T-helper 1 cell (primary cell): ENCODE measurements at places on chromosomes 13 and 19.

DNA sequence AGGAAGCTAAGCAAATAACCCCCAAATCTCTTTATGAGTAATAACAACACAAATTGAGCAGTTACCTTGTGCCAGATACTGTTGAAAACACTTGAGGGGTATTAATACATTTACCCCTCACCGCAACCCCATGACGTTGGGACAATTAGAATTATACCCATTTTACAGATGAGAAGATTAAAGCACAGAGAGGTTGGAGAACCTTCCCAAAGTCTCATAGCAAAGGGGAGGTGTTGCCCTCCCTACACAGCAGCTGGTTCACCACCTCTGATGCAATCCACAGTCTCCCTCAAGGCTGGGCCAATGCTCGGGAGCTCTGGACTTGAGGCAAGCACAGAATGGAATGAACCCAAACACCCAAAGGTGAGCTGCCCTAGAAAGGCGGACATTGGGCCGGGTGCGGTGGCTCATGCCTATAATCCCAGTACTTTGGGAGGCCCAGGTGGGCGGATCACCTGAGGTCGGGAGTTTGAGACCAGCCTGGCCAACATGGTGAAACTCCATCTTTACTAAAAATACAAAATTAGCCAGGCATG is 3.9 kb upstream of the CCNE1 start:
- no peak for DNase-seq

DNA sequence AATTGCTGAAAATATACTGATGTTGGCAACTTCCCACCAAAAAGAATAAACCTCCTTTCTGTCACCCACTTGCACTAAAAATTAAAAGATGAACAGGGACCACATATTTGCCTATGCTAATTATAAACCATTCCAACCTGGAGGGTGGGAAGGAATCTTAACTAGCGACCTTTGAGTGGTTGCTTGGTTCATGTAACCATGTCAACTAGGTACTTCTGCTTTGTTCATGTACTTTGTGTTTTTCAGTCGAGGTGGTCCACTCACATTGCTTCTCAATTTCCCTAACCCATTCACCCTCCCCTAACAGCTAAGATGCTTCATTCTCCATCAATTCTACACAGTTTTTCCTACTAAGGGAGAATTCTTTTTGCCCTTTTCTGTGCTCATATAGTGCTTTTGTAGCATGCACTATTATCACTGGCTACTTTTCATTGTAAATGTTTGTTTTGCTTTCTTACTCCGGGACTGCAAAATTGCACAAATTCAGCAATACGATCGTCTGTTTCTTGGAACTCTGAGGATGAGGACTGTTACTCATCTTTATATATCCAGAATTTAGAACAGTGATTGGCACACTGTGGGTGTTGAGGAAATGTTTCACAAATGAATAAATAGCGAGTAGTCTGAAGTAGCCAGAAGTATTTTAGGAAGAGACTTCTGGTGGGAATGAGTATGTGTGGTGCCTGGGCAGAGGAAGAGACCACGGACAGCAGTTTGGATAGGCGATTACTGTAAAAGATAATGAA is 187.5 kb downstream of the GPC6 start:
- no peak for DNase-seq

- no peak for DNase-seq
These were observed 10.0 kb downstream of the ATP7B start for GRCh38 chr13:52001120-52001731.

- no peak for DNase-seq
These were observed 3.0 kb downstream of the DHX34 start for GRCh38 chr19:47352095-47352494.

DNA sequence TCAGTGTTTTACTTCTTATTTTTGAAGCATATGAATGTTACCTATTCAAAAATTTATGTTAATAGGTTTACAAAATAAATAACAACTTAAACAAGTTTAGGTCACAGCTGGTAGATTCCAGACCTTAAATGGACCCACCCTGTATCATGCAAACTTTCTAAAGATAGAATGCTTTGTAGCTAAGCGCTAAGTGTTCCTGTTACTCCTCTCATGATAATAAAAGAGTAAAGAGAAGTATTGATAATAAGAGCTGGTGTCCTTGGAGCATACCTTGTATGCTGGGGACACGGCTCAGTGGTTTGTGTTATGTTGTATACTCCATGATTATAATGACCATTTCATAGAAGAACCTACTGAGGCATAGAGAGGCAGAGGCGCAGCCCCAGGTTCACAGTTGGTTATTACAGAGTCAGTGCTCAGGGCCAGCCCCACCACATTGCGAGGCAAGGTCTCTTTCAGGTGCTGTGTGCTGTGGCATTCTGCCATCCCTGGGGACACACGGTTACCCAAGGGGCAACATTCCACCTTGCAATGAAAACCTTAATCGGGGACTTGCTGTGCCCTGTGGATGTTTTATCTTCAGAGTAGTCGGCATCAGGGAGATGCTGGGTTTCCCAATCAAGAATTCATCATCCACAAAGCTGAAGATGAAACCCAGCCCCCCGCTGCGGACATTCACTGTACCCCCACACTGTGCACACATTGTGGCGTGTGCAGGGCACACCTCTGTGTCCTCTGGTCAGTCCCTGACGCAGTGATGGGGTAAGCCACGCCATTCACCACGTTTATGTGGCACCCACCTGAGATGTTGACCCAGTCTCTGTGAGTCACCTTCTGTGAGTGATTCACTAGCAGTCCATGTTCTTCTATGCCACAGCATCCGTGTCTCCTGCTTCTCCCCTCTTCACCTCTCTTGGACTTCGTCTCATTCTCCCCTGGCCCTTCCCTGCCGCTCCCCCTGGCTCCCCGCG is 186.7 kb downstream of the COL4A1 start:
- no peak for DNase-seq

DNA sequence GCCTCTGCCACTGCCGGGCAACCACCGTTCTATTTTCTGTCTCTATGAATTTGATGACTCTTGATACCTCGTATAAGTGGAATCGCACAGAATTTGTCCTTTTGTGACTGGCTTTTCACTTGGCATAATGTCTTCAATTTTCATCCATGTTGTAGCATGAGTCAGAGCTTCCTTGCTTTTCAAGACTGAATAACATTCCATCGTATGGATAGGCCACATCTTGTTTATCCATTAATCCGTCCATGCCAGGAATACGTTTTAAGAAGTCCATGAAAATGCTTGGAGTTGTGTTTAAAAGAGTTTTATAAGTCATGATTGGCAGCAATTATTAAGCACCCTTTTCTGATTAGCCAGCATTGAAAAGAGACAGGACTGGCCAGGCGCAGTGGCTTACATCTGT is 53.6 kb upstream of the CLDN10 start:
- no peak for DNase-seq

DNA sequence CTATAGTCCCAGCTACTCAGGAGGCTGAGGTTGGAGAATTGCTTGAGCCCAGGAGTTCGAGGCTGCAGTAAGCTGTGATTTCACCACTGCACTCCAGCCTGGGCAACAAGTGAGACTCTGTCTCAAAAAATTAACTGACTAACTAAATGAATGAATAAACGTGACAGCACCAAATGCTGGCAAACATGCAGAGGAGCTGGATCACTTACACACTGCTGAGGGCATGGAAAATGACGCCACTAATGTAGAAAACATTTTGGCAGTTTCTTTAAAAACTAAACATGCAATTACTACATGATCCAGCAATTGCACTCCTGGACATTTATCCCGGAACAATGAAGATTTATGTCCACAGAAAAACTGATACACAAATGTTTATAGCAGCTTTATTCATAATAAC is 31.3 kb upstream of the GTF3A start:
- DNase-seq: no peak

- no peak for DNase-seq
These were observed 133.0 kb downstream of the SIPA1L3 start for GRCh38 chr19:38039966-38040365.

- no peak for DNase-seq
These were observed 11.9 kb upstream of the PSPC1 start for GRCh38 chr13:19794631-19795030.

GRCh38 chr13:51202477-51203046 is 19.6 kb upstream of the FAM124A start:
- no peak for DNase-seq

- DNase-seq: no peak
These were observed 8.8 kb downstream of the DDX39A start for GRCh38 chr19:14410091-14411051.

DNA sequence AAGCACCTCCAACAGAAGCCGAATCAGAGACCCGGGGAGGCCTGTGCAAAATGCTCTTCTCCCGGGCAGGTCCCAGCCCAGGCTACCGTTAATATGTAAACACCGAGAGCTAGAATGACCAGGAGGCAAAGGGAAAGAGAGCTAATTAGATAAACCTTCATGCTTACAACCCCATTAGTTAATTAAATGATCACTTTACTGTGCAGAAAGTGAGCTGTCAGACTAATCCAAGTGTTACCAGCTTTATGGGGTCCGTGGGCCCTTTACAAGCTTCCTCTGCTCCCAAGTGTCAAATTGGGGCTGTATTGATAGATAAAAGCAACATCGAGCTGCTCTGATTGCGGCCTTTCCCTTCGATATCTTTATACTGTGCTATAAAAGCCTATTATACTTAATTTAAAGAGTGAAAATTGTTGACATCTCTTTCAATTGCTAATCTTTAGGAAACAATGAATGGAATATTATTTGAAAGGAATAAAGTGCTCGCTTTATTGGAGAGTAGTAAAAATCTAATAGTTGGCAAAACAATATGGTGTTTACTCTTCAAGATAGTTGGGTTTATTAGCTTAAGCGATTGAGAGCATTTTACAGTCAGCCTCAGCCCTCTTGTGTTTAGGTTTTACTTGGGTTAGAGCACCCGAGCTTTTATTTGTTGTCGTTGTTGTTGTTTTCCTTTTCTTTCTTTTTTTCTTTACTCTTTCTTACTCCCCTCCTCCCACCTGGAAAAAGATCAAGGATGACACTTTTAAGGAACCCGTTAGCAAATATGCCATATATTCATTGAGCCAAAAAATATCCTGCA is 189.3 kb upstream of the GPR12 start:
- no peak for DNase-seq

DNA sequence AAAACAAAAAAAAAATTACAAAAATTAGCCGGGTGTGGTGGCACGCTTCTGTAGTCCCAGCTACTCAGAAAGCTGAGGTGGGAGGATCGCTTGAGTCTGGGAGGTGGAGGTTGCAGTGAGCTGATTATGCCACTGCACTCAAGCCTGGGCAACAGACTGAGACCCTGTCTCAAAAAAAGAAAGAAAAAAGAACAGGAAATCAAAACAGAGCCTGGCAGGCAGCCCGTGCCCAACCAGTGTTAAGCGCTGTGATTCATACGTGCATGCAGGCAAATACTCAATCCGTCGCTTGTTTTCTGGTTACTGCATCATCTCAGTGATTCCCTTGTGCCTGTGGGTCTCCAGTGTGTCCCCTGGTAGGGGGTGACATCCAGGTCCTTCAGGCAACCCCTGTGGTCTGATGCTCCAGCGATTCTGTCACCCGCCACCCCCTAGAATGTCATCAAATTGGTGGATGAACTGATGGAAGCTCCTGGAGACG is 18.1 kb downstream of the DDX39A start:
- no peak for DNase-seq

DNA sequence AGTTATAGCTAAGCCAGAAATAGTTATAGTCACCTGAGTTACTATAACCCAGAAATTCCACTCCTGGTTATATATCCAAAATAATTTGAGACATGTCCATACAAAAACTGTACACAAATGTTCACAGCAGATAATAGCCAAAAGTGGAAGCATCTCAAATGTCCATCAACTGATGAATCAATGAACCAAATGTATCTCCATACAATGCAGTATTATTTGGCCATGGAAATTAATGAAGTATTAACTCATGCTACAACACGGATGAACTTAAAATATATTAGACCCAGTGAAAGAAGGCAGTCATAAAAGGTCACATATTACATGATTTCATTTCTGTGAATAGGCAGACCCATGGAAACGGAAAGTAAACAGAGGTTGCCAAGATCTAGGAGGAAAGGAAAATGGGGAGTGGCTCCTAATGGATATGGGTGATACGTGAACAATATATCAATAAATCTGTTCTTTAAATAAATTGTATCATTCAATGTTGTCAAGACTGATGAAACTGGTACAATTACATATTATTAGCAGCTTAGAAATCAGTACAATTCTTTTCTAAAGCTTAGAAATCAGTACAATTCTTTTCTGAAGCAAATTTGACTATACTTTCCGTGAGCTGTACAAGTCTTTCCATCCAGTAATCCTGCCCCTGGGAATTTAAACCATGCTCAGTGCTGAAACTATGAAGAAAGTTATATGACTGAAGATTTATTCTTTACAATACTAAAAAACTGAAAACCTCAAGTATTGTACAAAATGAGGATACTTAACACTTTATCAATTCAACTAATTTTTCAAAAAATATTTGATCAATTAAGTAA is 47.0 kb upstream of the DIAPH3 start:
- DNase-seq: no peak

- DNase-seq: no peak
These were observed 482.3 kb upstream of the ZNF507 start for GRCh38 chr19:31863122-31863521.

DNA sequence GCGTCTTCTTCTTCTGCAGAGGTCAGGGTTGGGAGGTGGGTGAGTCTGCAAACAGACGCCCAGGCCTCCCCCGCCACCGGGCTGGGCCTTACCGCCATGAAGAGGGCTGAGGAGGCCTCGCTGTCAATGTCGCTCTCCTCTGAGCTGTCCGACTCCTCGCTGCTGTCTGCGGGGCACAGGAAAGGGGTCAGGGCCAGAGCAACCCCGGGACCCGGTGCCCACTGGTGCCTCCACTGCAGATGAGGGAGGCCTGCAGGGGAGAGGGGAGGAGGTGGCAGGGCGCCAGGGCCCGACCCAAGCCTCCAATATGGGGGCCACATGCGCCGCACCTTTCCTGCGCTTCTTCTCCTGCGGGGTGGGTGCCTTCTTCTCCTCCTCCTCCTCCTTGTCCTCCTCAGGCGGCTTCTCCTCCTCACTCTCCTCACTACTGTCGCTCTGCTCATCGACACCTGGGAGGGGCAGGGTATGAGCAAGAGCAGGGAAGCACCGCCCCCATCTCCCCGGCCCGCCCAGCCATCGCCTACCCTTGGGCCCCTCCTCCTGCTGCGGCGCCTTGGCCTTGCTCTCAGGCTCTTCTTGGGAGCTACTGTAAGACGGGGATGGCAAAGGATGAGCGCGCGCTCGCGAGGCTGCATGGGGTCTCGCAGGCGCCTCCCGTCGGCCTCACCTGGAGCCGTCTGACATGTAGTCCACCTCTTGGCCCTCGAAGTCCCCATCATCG is 5.5 kb upstream of the PSPN start:
- no peak for DNase-seq

DNA sequence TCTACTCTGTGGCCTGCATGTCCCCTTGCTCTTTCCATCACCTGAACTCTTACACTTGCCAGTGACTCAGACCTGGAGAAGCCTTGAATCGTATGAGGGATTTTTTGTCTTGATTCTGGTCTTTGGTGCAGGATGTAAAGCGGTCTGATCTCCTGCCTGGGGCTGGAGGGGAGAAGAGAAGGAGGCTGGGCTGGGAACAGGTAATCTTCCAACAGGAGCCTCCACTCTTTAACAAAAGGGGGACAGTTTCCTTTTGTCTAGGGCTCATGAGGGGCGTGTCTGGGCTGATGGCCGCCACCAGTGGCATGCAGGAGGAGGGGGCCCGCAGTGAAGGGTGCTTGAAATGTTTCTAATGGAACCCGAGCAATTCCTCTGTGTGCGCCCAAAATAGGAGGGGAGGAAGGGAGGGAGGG is 24.7 kb downstream of the NFIX start:
- DNase-seq: no peak
